GM23248 (cell line): ENCODE measurements at places on chromosomes 6 and 20.

- no peaks in the 10 kb centered on the region for H3K36me3 ChIP-seq
- no peak for DNase-seq
- H3K4me1 ChIP-seq, result no peaks in the 10 kb centered on the region
- peaks cover 10% of the 10 kb centered on the region for H3K27me3 ChIP-seq
- no peak overlapping the region for H3K4me3 ChIP-seq
These were observed 16.1 kb downstream of the GRM4 start for GRCh38 chr6:34129753-34130152.

- no peaks in the 10 kb centered on the region for H3K27me3 ChIP-seq
- no peaks in the 10 kb centered on the region for H3K4me1 ChIP-seq
- H3K4me3 ChIP-seq, result no peak overlapping the region
- no peak for DNase-seq
These were observed 101.7 kb upstream of the SMLR1 start for GRCh38 chr6:130725551-130725950.

DNA sequence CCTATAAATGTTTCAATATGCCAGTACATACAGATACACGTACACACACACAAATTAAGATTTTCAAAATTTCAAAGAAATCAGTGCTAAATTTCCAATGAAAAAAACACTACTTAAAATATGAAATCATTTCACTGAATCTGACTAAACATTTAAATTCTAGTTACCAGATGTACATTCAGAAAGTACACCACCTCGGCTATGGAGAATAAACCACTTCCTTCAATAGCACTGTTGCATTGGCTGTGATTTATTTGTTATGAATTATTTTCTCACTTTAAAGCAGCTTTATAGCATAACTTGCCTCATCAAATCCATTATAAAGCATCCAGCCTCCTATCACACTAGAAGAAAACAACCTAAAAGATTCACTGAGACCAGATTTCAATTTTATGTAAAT is 36.6 kb downstream of the HBS1L start:
- no peaks in the 10 kb centered on the region for H3K27me3 ChIP-seq
- H3K27ac ChIP-seq, result no peak overlapping the region
- H3K4me1 ChIP-seq, result peaks cover 15% of the 10 kb centered on the region
- DNase-seq, result no peak

GRCh38 chr20:45191926-45192325 is 14.9 kb upstream of the SEMG1 start:
- no peak for DNase-seq
- H3K4me3 ChIP-seq, result no peak overlapping the region
- H3K4me1 ChIP-seq, result no peaks in the 10 kb centered on the region
- no peak overlapping the region for H3K27ac ChIP-seq

DNA sequence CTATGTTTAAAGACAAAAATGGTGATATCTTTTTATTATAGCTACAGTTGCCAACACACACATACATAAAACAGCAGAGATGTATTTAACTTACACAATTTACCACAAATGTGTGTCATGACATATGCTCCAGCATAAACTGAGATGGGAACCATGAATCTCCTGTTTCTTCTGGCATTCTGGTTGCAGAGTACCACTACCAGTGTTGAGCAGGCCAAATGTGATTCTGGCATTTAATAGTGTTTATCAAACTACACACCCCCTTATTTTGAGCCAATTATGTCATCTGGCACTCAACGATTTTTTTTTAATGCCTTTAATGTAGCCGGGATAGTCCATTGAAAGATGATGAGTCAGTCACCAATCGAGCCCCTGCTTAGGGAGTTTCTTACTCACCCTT is 59.0 kb upstream of the TPD52L1 start:
- peaks cover 24% of the 10 kb centered on the region for H3K4me1 ChIP-seq
- H3K4me3 ChIP-seq, result no peak overlapping the region
- H3K27me3 ChIP-seq, result no peaks in the 10 kb centered on the region
- H3K36me3 ChIP-seq, result no peaks in the 10 kb centered on the region

GRCh38 chr20:43781215-43781614 is 54.4 kb upstream of the GTSF1L start:
- peaks cover 6% of the 10 kb centered on the region; the same call in 1 of the 2 replicates for H3K4me1 ChIP-seq
- no peak for DNase-seq
- no peak overlapping the region for H3K27ac ChIP-seq

DNA sequence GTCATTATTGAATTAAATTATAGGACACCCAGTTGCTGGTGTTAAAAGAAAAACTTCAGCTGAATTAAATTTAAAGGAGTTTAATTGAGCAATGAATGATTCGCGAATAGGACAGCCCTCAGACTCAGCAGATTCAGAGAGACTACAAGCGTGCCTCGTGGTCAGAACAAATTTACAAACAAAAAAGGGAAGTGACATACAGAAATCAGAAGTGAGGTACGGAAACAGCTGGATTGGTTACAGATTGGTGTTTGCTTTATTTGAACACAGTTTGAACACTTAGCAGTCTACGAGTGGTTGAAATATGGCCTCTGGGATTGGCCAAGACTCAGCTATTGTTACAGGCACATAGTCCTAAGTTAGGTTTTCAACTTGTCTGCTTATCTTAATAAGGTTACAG is 25.8 kb upstream of the TNFRSF21 start:
- H3K4me1 ChIP-seq, result no peaks in the 10 kb centered on the region
- H3K27ac ChIP-seq, result no peak overlapping the region
- no peak overlapping the region for H3K4me3 ChIP-seq
- no peak for DNase-seq
- H3K36me3 ChIP-seq, result no peaks in the 10 kb centered on the region
- no peaks in the 10 kb centered on the region for H3K27me3 ChIP-seq

- H3K27ac ChIP-seq, result no peak overlapping the region
- H3K27me3 ChIP-seq, result peaks cover 20% of the 10 kb centered on the region
- no peaks in the 10 kb centered on the region for H3K36me3 ChIP-seq
These were observed 20.3 kb upstream of the SYNDIG1 start for GRCh38 chr20:24449026-24449720.

DNA sequence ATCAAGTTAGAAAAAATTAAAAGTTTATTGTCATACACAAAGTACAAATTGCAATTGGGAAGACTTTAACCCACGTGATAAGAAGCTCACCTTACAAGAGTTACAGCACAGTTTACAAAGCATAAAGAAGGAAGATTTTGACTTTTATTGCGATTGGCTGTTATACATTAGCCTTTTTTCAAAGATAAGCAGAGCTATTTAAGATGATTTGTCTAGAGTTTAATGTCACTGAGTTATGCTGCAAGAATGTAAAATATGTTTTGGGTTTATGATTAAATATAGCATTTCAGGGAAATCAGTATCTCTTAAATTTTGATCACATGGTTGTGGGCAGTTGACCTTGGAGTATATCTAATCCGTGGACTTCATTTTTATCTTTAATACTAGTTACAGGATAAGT is 664.2 kb upstream of the PTCHD4 start:
- no peak overlapping the region for H3K27ac ChIP-seq
- peaks cover 25% of the 10 kb centered on the region for H3K4me1 ChIP-seq
- no peak for DNase-seq
- H3K27me3 ChIP-seq, result no peaks in the 10 kb centered on the region

GRCh38 chr6:3902871-3903648 is 53.9 kb downstream of the FAM50B start:
- H3K27ac ChIP-seq, result no peak overlapping the region
- no peaks in the 10 kb centered on the region; the same call in 1 of the 2 replicates for H3K4me1 ChIP-seq
- H3K27me3 ChIP-seq, result no peaks in the 10 kb centered on the region
- no peak overlapping the region for H3K4me3 ChIP-seq
- DNase-seq, result no peak

- no peak overlapping the region for H3K27ac ChIP-seq
- H3K4me1 ChIP-seq, result no peaks in the 10 kb centered on the region
- H3K36me3 ChIP-seq, result no peaks in the 10 kb centered on the region
- no peak overlapping the region for H3K4me3 ChIP-seq
- DNase-seq, result no peak
These were observed 24.6 kb upstream of the SPTLC3 start for GRCh38 chr20:12984069-12984765.

DNA sequence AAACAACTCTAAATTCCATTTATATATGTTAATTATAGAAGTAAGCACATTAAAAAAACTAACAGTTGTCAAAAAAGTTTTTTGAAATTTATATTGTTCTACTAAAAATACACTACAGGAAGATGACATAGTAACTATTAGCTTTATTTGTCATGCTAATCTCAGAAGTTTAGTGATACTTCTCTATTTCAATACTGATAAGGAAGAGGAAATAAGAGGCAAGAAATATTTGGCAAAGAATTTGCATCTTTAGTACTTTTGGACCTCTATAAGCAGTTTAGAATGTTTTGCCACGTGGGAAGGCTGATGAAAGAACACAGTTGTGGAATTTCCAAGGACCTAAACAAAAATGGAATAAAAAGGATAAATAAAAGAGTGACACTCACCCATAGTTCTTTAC is 12.6 kb downstream of the IFNGR1 start:
- DNase-seq, result no peak
- no peak overlapping the region for H3K27ac ChIP-seq
- no peaks in the 10 kb centered on the region for H3K27me3 ChIP-seq
- peaks cover 33% of the 10 kb centered on the region for H3K36me3 ChIP-seq

DNA sequence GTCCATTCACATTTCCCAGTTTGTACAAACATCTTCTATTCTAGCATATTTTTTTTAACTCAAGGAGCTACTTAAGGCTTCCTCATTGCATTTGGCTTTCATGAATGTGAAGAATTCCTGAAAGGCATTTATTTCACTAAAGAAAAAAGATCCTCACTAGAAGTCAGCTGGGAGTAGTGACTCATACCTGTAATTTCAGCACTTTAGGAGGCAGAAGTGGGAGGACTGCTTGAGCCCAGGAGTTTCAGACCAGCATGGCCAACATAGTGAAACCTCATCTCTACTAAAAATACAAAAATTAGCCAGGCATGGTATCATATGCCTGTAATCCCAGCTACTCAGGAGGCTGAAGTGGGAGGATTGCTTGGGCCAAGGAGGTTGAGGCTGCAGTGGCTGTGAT is 30.9 kb upstream of the XRN2 start:
- DNase-seq, result peak; percentile 35
- H3K36me3 ChIP-seq, result no peaks in the 10 kb centered on the region
- H3K27me3 ChIP-seq, result no peaks in the 10 kb centered on the region; the same call in 1 of the 2 replicates
- no peak overlapping the region for H3K4me3 ChIP-seq
- H3K4me1 ChIP-seq, result no peaks in the 10 kb centered on the region

DNA sequence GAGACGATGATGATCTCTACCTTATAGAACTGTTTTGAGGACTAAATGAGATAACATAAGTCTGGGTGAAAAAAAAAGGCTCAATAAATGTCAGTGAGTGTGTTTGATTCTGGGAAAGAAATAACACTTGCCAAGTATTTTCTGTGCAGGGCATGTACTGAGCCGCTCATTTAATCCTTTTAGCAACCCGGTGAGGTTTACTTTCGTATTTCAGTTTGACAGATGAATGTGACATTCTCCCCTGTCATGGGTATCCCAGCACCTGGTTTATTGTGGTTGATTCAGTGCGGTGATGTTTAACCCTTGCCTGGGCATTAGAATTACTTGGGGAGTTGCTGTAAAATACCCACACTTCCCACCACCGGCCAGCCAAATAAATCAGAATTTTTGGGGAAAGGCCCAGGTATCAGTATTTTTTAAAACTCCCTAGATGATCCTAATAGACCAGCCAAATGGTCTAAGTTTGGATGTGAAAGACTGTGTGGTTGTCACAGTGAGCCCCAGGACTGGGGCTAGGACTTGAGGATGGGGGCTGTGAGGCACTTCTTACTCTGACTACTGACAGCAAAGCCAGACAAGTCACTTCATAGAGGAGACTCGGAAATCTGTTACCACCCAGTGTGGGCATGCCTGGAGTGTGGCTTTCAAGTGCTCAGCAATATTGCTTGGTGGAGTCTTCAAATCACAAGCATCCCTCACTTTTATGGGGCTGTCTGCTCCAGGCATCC is 100.2 kb upstream of the KCNG1 start:
- no peak overlapping the region for H3K27ac ChIP-seq
- H3K36me3 ChIP-seq, result no peaks in the 10 kb centered on the region
- no peaks in the 10 kb centered on the region for H3K27me3 ChIP-seq
- DNase-seq, result no peak
- H3K4me1 ChIP-seq, result peaks cover 26% of the 10 kb centered on the region

GRCh38 chr6:163668061-163668426 is 253.5 kb downstream of the QKI start:
- no peaks in the 10 kb centered on the region for H3K36me3 ChIP-seq
- no peaks in the 10 kb centered on the region for H3K27me3 ChIP-seq
- no peak overlapping the region for H3K27ac ChIP-seq
- DNase-seq, result no peak
- H3K4me1 ChIP-seq, result no peaks in the 10 kb centered on the region
- no peak overlapping the region for H3K4me3 ChIP-seq

DNA sequence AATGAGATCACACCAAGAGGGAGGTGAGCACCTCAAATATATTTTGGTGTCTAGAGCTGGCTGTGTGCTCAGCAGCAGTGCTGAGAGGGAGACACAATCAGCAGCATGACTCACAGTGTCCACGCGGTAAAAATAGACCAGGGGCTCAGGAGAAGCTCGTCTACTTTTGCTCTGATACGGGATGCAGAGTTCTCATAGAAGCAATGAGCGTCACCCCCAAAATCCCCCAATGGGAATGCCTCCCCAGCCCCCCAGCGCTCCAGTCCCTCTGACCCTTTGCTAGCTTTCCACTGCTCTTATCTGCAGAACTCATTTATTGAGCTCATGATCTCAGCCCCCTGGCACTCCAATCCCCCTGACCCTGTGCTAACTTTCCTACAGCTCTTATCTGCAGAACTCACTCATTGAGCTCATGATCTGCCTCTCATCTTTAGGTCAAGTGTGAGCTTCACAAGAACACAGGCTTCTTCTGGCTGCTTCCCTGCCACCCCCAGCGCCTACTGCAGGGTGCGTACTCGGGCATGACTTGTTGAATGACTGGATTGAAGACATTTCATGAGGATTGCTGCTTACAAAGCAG is 34.0 kb downstream of the SYNDIG1 start:
- H3K27ac ChIP-seq, result peak overlapping the region; percentile 96
- H3K4me1 ChIP-seq, result peaks cover 17% of the 10 kb centered on the region
- H3K4me3 ChIP-seq, result no peak overlapping the region
- H3K36me3 ChIP-seq, result no peaks in the 10 kb centered on the region
- peak; percentile 86 for DNase-seq

GRCh38 chr6:126047648-126048047 is 61.3 kb downstream of the TRMT11 start:
- H3K4me1 ChIP-seq, result peaks cover under 1% of the 10 kb centered on the region; the same call in 1 of the 2 replicates
- H3K27ac ChIP-seq, result no peak overlapping the region
- no peak overlapping the region for H3K4me3 ChIP-seq
- H3K36me3 ChIP-seq, result no peaks in the 10 kb centered on the region
- DNase-seq, result no peak
- H3K27me3 ChIP-seq, result no peaks in the 10 kb centered on the region

GRCh38 chr20:59680148-59680650 is 75.9 kb downstream of the PHACTR3 start:
- DNase-seq, result no peak
- H3K4me3 ChIP-seq, result no peak overlapping the region
- peaks cover 13% of the 10 kb centered on the region for H3K27me3 ChIP-seq
- H3K4me1 ChIP-seq, result no peaks in the 10 kb centered on the region

- no peak for DNase-seq
- H3K27me3 ChIP-seq, result no peaks in the 10 kb centered on the region
- H3K4me1 ChIP-seq, result no peaks in the 10 kb centered on the region
- H3K36me3 ChIP-seq, result no peaks in the 10 kb centered on the region
- H3K27ac ChIP-seq, result no peak overlapping the region
These were observed 21.2 kb downstream of the CD83 start for GRCh38 chr6:14138701-14139215.

GRCh38 chr20:19745106-19745505 is 13.0 kb upstream of the RIN2 start:
- no peaks in the 10 kb centered on the region for H3K27me3 ChIP-seq
- DNase-seq, result no peak
- H3K36me3 ChIP-seq, result no peaks in the 10 kb centered on the region
- H3K4me3 ChIP-seq, result no peak overlapping the region

- no peak overlapping the region for H3K27ac ChIP-seq
- no peaks in the 10 kb centered on the region for H3K36me3 ChIP-seq
- no peaks in the 10 kb centered on the region for H3K4me1 ChIP-seq
- no peaks in the 10 kb centered on the region for H3K27me3 ChIP-seq
These were observed 661.7 kb downstream of the KIF16B start for GRCh38 chr20:15911581-15911980.
